ENCODE measurements at places on chromosomes 12 and 14.

- peak; percentile 84 for DNase-seq
Observed at GRCh38 chr12:11746024-11746771, 96.7 kb downstream of the ETV6 start.

GRCh38 chr12:12095021-12095420 is 24.3 kb downstream of the BCL2L14 start:
- DNase-seq = no peak

- DNase-seq = no peak
Observed at GRCh38 chr12:26271889-26272492, 76.6 kb downstream of the SSPN start.

GRCh38 chr14:103735022-103735421 is 19.4 kb downstream of the ZFYVE21 start:
- no peak for DNase-seq

GRCh38 chr12:117486840-117487659 is 125.6 kb upstream of the NOS1 start:
- DNase-seq = peak; percentile 95

DNA sequence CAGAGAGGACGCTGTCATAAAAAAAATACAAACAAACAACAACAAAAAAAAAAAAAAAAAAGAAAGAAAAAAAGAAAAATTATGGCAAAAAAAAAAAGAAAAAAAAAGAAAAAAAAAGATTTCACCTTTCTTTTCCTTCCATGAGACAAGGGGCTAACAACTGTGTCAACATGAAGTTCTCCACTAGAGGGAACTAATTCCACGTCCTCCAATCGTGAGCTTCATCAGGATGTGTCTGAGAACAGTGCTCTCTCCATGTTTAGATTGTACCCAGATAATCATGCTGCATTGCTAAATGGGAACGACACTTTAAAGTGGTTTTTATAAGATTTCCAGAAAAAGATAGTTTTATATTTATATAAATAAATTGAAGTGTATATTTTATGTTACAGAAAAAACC is 96.2 kb upstream of the PTPRB start:
- peak; percentile 72 for DNase-seq

DNA sequence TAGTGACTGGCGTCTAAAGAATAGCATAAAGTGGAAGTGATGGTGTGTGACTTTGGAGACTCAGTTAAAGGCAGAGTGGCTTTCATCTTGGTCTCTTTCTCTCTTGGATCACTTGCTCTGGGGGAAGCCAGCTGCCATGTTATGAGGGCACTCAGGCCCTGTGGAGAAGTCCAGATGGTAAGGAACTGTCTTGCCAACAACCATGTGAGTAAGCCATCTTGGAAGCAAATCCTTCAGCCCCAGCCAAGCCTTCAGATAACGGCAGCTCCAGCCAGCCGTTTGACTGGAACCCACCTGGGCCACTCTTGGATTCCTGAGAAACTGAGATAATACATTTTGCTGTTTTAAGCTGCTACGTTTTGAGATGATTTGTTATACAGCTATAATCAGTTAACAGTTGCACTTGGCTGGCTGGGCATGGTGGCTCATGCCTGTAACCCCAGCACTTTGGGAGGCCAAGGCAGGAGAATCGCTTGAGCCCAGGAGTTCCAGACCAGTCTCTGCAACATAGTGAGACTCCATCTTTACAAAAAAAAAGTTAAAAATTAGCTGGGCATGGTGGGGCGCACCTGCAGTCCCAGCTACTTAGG is 7.7 kb upstream of the LRRC23 start:
- DNase-seq = no peak

GRCh38 chr14:89767861-89768268 is 186.7 kb downstream of the EFCAB11 start:
- peak; percentile 68 for DNase-seq

GRCh38 chr12:52232203-52232673 is 805 bp upstream of the KRT7 start:
- no peak for DNase-seq

- no peak for DNase-seq
Observed at GRCh38 chr14:48546996-48547395, 871.6 kb upstream of the MDGA2 start.

DNA sequence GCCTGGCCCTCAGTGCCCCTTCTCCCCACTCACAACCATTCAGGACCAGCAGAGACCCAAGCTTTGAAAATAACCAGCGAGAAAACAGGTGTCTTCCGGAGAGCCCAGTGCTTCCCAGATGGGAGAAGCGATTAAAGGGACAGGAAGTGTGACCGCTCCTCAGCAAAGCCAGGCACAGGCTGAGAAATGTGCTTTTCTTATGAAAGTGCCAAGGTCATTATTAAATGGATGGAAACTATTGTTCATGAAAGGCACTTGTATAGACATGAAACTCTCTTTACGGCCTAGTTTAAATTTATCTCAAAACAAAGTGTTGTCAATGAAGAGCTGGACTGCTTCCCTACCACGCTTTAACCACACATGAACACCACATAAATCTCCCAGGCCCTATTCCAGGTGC is 210.4 kb downstream of the SPTSSA start:
- no peak for DNase-seq

- DNase-seq = no peak
Observed at GRCh38 chr12:34142430-34142829, 120.1 kb downstream of the ALG10 start.

GRCh38 chr12:118465706-118466105 is 89.4 kb downstream of the SUDS3 start:
- DNase-seq = peak; percentile 35

GRCh38 chr12:101557094-101557493 is 37.7 kb upstream of the MYBPC1 start:
- DNase-seq = no peak

DNA sequence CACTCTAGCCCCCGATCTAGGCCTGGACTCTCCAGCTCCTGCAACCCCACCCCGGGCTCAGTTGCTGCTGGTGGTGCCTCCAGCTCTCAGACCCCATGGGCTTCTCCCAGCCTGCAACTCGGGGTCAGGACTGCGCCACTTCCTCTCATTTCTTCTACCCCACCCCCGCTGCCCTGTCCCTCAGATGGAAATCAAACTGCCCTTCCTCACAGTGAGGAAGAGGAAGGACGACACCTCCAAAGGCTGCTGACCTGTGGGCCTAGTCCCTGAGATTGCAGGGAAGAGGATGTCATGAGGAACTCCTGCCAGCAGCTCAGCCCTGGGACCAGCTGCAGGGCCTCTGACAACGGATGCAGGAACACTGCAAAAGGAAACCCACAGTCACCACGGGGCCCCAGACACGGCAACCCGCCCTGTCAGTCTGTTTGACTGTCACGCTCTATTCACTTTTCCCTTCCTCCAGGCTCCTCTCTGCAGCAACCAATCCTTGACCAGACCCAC is 29.3 kb upstream of the PNMA1 start:
- peak; percentile 52 for DNase-seq

DNA sequence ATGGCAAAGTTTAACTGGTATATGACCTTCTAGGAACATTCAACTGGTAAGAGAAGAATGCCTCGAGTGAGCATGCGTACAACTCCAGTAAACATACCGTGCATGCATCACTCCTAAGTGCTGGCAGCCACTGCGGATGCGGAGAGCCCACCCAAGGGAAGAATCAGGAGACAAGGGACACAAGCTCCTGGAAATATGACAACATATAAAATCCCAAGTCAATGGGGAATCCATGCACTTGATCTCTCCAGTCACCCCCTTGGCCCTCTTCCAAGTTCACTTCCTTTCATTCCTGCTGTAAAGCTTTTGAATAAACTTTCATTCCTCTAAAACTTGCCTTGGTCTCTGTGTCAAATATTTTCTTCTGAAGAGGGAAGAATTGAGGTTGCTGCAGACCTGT is 168.7 kb upstream of the TMCC3 start:
- DNase-seq = peak; percentile 35

GRCh38 chr12:32390572-32391219 is 8.7 kb upstream of the FGD4 start:
- no peak for DNase-seq

DNA sequence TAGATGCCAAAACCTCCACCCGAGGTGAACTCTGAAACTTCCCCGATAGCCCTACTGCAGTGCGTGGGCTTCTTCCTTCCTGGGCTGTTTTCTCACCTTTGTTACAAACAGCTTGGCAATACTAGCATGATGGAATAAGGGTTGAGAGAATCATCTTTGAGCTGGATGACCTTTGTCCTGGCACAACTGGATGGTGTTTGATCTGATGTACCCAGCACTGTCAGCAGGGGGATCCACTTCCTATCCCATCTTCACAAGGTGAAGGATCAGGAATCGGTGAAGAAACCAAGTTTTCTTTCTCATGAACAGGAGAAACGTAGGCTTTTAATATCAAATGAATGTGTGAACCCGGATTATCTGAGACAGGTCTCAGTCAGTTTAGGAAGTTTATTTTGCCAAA is 19.5 kb upstream of the LRRC10 start:
- no peak for DNase-seq

DNA sequence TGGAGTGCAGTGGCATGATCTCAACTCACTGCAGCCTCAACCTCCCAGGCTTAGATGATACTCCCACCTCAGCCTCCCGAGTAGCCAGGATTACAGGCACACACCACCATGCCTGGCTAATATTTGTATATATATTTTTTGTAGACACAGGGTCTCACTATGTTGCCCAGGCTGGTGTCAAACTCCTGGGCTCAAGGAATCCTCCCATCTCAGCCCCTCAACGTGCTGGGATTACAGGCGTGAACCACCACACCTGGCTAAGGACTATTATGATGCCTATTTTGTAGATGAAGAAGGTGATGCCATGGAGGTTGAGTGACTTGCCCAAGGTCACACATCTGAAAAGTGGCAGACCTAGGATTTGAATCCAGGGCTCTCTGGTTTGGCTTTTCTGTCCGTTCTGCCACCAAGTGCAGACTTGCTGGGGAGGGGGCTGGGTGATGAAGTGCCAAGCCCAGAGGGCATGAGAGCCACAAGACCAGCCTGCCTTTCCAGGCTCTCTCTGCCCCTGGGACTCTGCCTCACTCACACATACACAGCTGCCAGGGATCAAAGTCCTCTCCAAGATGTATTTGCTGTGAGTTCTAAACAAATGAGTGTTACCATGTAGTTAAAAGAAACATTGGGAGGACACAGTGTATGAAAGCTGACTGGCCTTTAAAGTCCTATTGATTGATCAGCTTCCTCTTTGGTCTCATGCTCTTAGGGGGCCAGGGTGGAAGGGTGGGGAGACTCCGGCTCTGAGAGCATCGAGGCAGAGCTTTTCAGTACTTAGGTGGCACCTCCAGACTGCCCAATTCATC is 21.3 kb upstream of the RBM19 start:
- no peak for DNase-seq

DNA sequence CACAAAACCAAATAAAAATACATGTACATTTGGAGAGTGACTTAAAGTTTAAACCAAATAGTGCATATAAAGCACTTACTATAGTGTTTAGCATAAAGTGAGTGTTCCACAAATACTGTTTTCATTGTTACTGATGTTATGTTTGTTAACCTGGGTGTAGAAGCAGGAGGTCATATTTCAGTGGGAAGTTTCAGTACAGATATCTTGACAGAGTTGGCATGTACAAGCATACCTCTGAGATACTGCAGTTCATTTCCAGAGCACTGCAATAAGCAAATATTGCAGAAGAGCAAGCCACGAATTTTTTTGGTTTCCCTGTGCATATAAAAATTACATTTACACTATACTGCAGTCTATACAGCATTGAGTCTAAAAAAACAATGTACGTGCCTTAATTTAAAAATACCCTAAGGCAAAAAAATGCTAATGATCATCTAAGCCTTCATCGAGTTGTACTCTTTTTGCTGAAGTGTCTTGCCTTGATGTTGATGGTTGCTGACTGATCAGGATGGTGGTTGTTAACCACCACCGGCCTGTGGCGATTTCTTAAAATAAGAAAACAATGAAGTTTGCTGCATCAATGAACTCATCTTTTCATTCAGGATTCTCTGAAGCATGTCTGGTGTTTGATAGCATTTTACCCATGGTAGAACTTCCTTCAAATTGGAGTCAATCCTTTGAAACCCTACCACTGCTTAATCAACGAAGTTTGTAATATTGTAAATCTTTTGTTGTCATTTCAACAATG is 361.1 kb upstream of the RPL10L start:
- DNase-seq = no peak

DNA sequence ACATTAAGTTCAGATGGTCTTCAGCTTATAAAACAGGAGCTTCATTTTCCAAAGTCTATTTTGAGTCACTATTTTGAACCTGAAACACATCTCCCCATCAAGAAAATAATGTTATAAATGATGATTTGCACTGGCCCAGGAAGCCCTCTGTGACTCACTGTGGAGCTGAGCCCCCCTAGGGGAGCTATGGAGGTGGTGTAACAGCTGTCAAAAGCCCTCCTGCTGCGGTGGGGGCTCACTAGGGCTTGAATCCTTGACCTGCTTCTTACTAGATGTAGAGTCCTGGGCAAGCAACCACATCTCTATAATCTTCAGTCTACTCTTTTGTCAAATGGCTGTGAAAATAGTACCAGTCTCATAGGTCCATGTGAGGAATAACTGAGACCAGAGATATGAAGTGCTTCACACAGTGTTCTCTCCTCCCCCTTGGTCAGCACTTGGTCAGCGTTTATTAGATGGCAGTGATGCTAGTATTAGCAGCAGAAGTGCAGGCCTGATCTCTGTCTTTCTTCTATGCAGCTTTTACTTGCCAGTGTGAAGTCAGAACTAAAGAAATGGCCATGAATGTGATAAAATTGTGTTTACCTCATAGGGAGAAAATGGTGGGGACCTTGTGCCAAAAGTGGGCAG is 83.4 kb downstream of the RTN1 start:
- DNase-seq = no peak

GRCh38 chr12:30197392-30198057 is 413.8 kb upstream of the TMTC1 start:
- DNase-seq = peak; percentile 65

GRCh38 chr14:51182131-51182565 is 57.9 kb upstream of the TMX1 start:
- DNase-seq = no peak

DNA sequence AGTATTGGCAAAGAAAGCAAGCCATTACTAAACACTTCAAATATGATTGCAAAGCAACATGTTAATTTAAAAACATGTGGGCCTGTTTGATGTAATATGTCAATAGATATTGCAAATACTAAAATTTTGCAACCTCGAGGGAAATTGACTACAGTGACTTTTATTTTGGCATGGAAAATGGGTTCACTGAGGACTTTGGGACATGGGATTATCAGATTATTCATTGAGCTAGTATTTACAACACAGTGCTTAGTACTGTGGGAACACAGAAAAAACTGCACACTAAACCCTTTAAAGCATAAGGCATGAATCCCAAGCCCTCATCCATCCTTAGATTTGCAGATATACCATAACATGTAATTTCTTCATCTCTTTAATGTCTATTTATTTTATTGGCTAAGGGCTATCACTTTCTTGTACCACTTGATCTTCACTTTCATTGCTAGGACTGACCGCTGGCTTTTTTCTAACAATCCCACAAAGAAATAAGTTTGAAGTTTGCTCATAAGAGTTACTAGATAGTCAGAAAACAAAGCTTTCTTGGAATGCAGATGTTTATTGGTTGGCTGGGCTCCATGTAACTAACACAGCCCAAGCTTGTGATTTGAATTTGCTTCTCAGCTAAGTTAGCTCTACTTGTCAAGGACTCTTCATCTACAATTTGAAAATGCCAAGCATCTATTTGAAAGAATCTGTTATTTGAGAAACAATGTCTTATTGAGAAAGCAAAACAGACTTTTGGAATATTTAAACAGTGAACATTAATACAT is 48.7 kb downstream of the PPFIBP1 start:
- no peak for DNase-seq

GRCh38 chr12:51377099-51377984 is 13.9 kb downstream of the GALNT6 start:
- no peak for DNase-seq

Data from islet precursor cell (in vitro differentiated cells).